ENCODE measurements at places on chromosomes 2 and 18.
A peak's percentile ranks its signal among the peaks of the same experiment; 100 is the strongest.

GRCh38 chr2:42293019-42293418 is 68.0 kb downstream of the COX7A2L start:
- DNase-seq = no peak

GRCh38 chr2:220452561-220452960 is 825.1 kb downstream of the SLC4A3 start:
- DNase-seq = no peak

DNA sequence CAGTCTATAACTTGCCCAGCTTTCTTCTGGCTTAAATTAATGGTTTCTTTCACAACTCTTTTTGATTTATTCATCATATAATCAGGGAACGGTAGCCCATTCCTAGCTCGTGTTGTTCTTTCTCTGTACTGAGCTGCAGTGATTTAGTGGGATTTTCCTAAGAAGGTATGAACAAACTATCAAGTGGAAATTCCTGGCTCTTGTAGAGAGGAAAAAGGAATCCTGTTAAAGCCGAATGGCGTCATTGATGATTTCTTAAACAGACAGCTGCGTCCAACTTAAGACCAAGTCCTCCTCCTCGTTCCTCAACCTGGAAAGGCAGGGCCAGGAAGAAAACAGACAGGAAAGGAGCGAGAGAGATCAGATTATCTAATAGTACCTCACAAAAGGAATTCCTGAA is 69.2 kb upstream of the CABLES1 start:
- no peak for DNase-seq

DNA sequence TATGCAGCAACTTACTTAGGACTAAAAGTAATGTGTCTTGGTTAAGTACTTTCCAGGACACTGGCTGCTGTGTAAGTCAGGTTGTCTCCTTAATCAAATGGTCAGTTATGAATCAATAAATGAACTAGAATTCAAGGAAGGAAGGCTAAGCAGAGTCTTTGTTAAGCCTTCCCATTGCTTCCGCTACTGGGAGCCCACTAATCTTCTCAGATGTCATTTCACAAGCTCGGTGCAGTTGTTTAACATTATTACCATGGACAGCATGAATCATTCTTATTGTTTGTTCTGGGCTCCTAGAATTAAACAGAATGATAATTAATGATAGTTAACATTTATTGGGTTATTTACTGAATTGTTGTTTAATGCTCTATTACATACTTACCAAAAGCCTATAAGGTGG is 26.0 kb upstream of the MEIS1 start:
- DNase-seq = no peak

GRCh38 chr18:56167366-56167765 is 471.0 kb downstream of the TXNL1 start:
- no peak for DNase-seq

- DNase-seq = no peak
Measured at GRCh38 chr2:197871780-197872456, 67.5 kb downstream of the PLCL1 start.

DNA sequence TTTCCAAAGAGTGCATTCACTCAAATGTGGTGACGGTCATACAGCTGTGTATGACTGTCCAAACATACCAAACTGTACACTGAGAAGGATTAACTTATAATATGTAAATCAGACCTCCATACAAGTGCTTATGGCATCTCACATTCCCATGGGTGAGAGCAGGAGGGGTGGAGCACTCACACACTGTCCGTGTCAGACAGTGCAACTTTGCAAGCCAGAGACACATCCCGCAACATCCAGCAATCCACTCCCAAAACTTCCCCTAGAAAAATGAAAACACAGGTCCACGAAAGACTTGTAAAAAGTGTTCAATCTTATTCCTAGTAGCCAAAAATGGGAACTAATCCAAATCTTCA is 36.4 kb downstream of the FAM168B start:
- DNase-seq = no peak

DNA sequence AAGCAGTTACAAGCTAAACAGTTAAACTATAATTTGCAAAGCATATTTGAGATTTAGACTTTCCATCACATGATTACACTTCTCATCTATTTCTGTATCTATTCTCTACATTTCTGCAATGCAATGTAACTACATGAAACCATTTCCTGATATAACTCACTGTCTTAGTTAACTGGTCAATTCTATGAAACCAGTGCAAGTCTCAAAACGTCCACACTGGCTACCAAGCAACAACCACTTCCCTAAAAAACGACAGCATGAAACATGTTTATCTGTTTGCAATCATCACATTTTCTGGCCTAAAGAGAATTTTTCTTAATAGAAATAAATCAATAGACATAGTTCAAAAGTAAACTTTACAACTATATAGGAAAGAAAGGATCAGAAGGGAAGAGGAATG is 17.4 kb downstream of the FECH start:
- DNase-seq = no peak

DNA sequence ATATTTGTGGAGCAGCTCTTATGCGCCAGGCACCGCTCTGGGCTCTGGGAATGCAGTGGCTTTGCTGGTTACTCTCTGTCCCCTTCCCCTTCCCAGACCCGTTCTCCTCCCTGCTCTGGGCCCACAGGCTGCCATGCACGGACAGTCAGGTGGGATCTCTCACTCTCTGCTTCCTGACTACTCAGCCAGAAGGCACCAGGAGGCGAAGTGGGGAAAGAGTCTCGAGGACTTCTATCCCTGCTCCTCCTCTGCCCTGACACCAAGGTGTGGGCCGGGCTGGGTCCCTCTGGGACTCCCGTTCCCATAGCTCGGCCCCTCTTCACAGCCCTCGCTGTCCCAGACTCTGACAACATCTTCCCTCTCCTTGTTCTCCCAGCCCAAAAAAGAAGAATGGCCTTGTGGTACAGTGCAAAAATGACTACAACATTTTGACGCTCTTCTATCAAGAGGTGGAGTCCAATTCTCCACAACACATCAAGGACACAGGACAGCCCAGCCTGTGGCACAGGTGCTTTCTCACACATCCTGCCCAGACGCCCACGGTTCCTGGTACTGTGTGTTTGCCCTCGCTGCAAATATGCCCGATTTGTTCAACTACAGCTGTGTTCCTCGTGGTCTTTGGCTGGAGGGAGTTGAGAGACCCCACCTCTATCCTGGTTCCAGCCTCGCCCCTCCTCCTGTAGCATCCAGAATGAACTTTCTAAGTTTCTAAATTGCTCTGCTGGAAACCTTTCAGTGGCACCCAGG is 14.0 kb upstream of the DUSP2 start:
- peak; percentile 34 for DNase-seq

DNA sequence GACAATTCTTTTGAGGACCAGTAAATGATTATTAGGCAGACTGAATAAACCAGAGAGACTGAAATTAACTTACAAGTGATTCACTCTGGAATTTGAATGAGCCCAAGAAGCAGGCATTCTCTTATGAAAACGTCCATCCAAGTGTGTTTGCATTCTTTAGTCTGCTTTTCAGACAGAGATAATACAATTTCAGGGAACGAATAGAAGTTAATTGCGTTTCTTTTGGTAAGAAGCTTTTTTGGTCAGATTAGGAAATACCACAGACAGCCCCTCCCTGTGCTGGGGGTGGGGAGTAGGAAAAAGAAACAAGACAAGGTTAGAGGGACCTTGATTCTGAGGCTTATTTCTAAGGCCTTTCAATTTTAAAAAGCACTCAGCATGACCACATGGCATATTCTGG is 874.4 kb downstream of the SUCLG1 start:
- DNase-seq = no peak

GRCh38 chr2:98772536-98772935 is 41.6 kb upstream of the MGAT4A start:
- DNase-seq = no peak

- DNase-seq = no peak
Measured at GRCh38 chr2:144404586-144405314, 115.2 kb downstream of the ZEB2 start.

DNA sequence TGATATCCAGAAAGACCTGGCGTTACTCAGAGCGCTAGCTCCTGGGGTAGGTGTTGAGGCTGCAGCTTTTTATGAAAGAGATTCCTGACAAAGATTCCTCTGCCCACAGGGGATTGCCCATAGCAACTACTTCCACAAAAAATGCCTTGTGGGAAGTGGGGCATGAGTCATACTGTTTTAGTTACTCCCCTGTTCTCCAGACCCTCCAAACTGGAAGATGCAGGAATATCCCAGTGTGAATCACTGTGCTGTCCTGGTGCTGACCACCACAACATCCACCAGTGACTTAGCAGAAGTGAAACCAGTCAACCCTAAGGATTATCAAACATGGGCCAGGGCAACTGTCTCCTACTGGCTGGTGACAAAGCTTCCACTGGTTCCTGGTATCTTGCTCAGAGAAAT is 61.8 kb downstream of the CDH2 start:
- DNase-seq = no peak

- DNase-seq = no peak
Measured at GRCh38 chr2:33660416-33661123, 61.5 kb upstream of the FAM98A start.

- no peak for DNase-seq
Measured at GRCh38 chr2:50006327-50006726, 852.0 kb upstream of the FSHR start.

DNA sequence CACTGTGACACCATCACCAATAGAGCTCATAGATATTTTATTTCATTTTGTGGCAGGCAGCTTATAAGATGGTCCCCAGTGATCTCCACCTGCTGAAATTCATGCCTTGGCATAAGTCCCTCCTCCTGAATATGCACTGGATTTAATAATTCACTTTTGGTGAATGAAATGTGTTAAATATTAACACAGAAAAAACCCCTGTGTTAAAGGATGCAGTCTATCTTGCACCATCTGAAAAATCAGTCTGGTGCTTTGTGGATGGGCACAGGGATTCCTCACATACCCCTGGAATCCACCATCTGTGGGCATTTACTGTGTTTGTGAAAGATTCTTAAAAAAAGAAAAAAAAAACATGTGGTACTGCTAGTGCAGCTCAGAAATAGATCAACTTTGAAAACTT is 26.1 kb upstream of the WIPF1 start:
- DNase-seq = no peak

DNA sequence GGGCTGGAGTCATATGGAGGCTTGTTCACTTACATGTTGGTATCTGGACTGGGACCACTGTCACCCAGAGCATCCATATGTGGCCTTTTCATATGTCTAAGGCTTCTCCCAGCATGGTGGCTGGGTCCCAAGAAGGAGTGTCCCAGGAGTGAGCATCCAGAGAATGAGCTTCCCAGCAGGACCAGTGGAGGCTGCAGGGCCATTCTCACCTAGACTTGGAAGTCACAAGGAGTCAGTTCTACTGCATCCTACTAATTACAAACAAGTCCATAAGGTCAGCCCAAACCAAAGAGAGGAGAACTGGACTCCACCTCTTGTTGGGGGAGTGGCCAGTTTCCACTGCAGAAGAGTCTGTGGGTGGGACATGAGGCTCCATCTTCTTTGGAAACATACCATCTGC is 5.1 kb upstream of the TEX51 start:
- no peak for DNase-seq

GRCh38 chr2:9199716-9200632 is 6.6 kb upstream of the ASAP2 start:
- no peak for DNase-seq

DNA sequence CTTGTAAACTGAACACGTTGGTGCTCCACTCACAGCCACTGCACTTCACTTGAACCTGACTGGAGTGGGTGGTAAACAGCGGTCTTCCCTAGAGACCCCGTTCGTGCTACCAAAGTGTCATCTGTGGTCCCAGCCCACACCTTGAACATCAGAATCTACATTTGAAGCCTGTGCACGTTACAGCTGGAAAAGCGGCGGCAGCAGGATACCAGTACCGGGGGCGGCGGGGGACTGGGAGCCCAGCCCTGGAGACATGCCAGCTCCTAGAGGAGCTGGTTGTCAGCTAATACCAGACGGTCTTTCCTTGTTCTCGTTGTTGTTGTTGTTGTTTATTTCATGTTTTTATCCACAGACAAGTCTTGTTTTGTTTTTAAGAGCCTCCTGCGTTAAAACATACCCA is 156.7 kb downstream of the WDSUB1 start:
- DNase-seq = no peak

GRCh38 chr2:225020168-225020849 is 22.0 kb downstream of the DOCK10 start:
- DNase-seq = no peak

GRCh38 chr2:25491966-25492532 is 150.3 kb upstream of the DNMT3A start:
- no peak for DNase-seq

DNA sequence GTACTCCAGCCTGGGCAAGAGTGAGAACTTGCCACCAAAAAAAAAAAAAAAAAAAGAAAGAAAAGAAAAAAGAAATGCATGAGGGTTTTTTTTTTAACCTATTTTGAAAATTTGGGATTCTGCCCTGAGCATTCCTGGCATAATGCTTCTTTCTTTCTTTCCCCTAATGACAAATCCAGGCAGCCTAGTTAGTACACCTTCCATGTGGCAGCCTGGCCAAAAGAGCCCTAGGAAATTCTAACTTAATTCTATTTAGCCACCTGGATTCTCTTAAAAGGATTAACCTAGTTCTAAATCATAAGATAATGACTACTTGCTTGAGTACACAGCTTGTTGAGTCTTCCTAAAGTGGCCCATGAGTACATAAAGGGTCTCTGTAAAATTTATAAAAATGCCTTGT is 160.1 kb downstream of the THADA start:
- DNase-seq = no peak

DNA sequence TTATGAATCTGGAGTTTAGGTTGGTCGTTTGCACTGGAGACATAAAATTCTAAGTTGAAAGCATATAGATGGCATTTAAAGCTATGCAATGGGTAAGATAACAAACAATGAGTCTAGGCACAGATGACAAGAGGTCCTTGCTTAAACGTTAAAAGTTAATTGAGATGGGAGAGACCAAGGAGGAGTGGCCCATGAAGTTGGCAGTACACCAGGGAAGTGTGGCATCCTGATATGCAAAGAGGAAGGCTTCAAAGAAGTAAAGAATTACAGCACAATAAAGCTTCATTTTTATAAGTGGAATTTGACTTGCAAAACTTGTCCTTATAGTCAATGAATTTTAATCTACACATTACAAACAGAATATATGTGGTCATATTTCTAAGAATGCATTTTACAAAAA is 23.2 kb downstream of the UPP2 start:
- no peak for DNase-seq

DNA sequence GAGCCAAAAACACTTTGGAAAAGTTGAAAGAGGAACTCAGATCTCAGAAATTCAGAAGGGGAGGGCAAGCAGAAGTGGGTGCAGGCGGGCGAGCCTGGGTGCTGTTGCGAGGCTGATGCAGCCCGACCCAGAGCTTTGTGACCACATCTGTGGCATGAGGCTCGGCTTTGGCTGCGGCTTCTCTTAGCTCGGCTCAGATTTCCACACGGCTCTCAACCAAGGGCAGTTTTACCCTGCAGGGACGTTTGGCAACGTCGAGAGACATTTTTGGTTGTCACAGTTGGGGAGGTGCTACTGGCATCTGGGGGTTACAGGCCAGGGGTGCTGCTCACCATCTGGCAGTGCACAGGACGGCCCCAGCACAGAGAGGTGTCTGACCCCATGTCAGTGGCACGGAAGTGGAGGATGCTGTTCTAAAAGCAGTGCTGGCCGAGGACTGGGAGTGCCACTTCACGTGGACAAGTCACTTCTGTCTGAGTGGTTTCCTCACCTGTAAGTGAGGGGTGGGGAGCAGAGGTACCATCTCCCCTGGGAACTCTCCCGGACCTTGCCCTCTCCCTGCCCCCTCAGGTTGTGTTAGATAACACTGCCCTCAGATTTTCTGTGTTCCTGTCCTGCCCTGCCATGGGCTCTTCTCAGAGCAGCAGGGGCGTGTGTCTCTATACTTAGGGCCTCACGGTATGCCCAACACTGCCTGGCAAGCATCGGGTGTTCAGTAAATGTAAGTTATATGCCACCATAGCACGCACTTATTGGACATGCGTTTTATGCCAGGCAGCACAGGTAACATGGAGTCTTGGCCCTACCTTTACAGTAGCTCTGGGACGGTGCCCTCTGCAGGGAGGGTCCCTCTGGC is 48.7 kb upstream of the FAHD2A start:
- DNase-seq = no peak

Measured in CD8-positive, alpha-beta T cell (primary cell).